CD8-positive, alpha-beta memory T cell (primary cell): ENCODE measurements at places on chromosomes 11 and 22.

GRCh38 chr11:126083829-126084607 lies 21.4 kb upstream of the CDON start:
- H3K27me3 ChIP-seq: no peaks in the 10 kb centered on the region
- H3K36me3 ChIP-seq: no peaks in the 10 kb centered on the region
- no peak overlapping the region for H3K27ac ChIP-seq

GRCh38 chr11:116243991-116244390 lies 528.8 kb downstream of the BUD13 start:
- no peak for DNase-seq
- no peaks in the 10 kb centered on the region for H3K27me3 ChIP-seq
- H3K27ac ChIP-seq: no peak overlapping the region
- H3K4me3 ChIP-seq: no peak overlapping the region
- no peaks in the 10 kb centered on the region for H3K4me1 ChIP-seq

DNA sequence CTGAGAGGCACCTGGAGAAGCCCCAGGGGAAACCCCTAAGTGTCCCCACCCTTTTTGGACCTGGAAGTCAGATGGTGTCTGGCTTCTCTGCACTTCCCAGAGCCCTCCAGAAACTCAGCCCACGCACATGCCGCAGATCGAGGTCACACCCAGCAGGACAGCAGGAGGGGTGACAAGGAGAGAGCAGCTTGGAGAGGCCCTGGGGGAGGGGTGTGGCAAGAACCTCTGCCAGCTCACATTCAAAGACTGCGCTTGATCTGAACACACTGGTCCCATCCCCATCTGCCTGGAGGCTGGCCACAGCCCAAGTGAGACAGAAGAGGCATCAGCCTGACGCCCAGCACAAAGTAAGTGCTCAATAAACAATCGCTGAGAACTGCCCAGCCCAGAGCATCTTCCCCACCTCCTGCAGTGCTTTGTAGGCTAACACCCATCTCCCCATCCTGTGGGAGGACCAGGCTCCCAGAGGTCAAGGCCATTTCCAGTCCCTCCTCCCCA lies 21.4 kb downstream of the TMPRSS6 start:
- no peak overlapping the region for H3K4me3 ChIP-seq
- no peaks in the 10 kb centered on the region for H3K36me3 ChIP-seq
- no peaks in the 10 kb centered on the region for H3K27me3 ChIP-seq
- H3K27ac ChIP-seq: no peak overlapping the region
- no peak for DNase-seq
- no peaks in the 10 kb centered on the region for H3K4me1 ChIP-seq

DNA sequence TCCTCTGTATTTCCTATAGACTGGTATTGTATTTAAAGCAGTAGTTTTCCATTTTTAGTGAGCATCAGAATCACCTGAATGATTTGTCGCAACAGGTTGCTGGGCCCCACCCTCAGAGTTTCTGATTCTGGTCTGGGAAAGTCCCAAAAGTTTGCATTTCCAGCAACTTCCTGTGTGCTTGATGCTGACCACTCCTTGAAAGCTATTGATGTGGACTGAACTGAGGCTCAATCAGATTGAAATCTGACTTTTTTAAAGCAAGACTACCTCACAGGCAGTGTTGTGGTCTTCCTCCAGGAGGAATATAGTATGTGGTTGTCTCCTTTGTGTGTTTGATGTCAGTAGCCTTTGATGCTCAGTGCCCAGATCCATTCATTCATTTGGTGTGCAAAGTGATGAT lies 17.2 kb upstream of the MPZL2 start:
- H3K36me3 ChIP-seq: no peaks in the 10 kb centered on the region
- H3K27me3 ChIP-seq: no peaks in the 10 kb centered on the region
- H3K4me1 ChIP-seq: peaks cover 13% of the 10 kb centered on the region
- no peak overlapping the region for H3K27ac ChIP-seq
- DNase-seq: no peak

- no peak for DNase-seq
- no peaks in the 10 kb centered on the region for H3K4me1 ChIP-seq
- H3K27ac ChIP-seq: no peak overlapping the region
- no peaks in the 10 kb centered on the region for H3K36me3 ChIP-seq
- H3K27me3 ChIP-seq: no peaks in the 10 kb centered on the region
Observed at GRCh38 chr11:105109855-105110687, 29.5 kb downstream of the CARD18 start.

DNA sequence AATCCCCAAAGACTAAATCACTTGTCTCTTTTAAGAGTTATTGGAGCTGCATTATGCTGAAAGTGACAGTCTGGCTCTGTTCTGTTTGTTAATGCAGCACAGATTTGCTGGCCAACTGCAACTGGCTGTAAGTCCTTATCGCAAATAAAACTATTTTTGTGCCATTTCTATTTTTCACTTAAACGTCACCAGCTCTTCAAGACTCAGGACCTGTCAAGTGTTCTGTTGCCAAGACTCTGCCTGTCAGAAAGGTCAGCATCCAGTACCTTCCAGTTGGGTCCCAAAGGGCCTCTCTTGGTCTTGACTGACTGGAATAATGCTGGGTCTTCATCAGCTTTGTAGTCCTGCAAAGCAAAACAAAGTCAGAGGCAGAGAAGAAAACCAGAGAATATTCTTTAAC lies 45.6 kb downstream of the PITPNB start:
- peaks cover 16% of the 10 kb centered on the region for H3K4me1 ChIP-seq
- H3K4me3 ChIP-seq: no peak overlapping the region
- H3K36me3 ChIP-seq: peaks cover 16% of the 10 kb centered on the region
- no peaks in the 10 kb centered on the region for H3K27me3 ChIP-seq
- no peak overlapping the region for H3K27ac ChIP-seq

GRCh38 chr11:7657306-7658025 lies 15.8 kb downstream of the CYB5R2 start:
- H3K4me1 ChIP-seq: no peaks in the 10 kb centered on the region
- H3K36me3 ChIP-seq: no peaks in the 10 kb centered on the region
- no peak overlapping the region for H3K27ac ChIP-seq
- DNase-seq: no peak

GRCh38 chr11:89437317-89437716 lies 53.9 kb downstream of the NOX4 start:
- H3K27me3 ChIP-seq: no peaks in the 10 kb centered on the region
- no peaks in the 10 kb centered on the region for H3K36me3 ChIP-seq
- no peaks in the 10 kb centered on the region for H3K4me1 ChIP-seq
- no peak overlapping the region for H3K4me3 ChIP-seq

DNA sequence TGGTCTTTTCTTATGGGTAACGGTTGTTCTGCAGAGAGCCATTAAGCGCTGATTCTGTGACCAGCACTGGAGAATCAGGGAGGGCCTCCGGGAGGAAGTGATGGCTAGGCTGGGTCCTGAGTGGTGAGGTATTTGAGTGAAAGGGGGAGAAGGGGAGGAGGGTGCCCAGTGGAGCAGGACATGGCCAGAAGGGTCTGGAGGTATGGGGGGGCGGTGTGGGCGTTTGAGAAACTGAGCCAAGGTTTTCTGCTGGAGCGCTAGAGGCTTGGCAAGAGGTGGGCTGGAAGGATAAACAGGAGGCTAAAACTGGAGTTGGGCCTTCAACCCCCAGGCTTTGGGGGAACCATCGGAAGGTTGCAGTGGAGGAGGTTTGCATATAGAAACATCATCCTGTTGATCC lies 72.5 kb downstream of the FBLN1 start:
- H3K4me3 ChIP-seq: no peak overlapping the region
- no peak overlapping the region for H3K27ac ChIP-seq
- no peaks in the 10 kb centered on the region for H3K36me3 ChIP-seq
- H3K4me1 ChIP-seq: no peaks in the 10 kb centered on the region

DNA sequence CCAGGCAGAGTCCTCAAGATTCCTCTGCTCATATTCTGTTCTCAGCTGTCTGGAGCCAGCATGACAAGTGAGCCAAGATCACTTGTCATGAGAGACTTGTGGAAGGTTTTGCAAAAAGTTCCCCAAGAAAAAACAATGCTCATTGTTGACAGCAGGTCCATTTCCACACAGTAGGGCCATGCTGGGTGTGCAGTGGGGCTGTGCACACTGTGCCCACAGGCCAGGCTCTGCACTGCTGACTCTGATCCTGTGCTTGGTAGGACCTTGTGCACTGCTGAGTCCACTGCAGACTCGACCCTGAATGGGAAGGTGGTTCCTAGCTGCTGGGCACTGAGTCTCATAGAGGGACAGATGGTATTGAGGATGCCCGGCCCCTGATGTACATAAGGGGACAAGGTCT lies 33.9 kb upstream of the IGLL5 start:
- H3K4me1 ChIP-seq: peaks cover 3% of the 10 kb centered on the region
- H3K27me3 ChIP-seq: no peaks in the 10 kb centered on the region
- no peaks in the 10 kb centered on the region for H3K36me3 ChIP-seq
- no peak overlapping the region for H3K4me3 ChIP-seq
- no peak for DNase-seq

GRCh38 chr11:36389811-36390210 lies 93.7 kb downstream of the PRR5L start:
- peaks cover 19% of the 10 kb centered on the region for H3K4me1 ChIP-seq
- no peak for DNase-seq
- H3K36me3 ChIP-seq: peaks cover 2% of the 10 kb centered on the region
- H3K27ac ChIP-seq: no peak overlapping the region
- no peaks in the 10 kb centered on the region for H3K27me3 ChIP-seq

- DNase-seq: no peak
- H3K36me3 ChIP-seq: no peaks in the 10 kb centered on the region
- peaks cover under 1% of the 10 kb centered on the region for H3K4me1 ChIP-seq
- H3K27me3 ChIP-seq: peaks cover 64% of the 10 kb centered on the region
- H3K4me3 ChIP-seq: no peak overlapping the region
Observed at GRCh38 chr11:31820438-31820818, 9.3 kb upstream of the PAX6 start.

- H3K4me3 ChIP-seq: no peak overlapping the region
- no peak for DNase-seq
- no peaks in the 10 kb centered on the region for H3K27me3 ChIP-seq
- H3K4me1 ChIP-seq: no peaks in the 10 kb centered on the region
- H3K36me3 ChIP-seq: no peaks in the 10 kb centered on the region
Observed at GRCh38 chr11:123504401-123504800, 74.3 kb downstream of the GRAMD1B start.

- DNase-seq: no peak
- no peak overlapping the region for H3K4me3 ChIP-seq
- H3K36me3 ChIP-seq: no peaks in the 10 kb centered on the region
Observed at GRCh38 chr11:75066061-75066460, 30.6 kb downstream of the OR2AT4 start.

DNA sequence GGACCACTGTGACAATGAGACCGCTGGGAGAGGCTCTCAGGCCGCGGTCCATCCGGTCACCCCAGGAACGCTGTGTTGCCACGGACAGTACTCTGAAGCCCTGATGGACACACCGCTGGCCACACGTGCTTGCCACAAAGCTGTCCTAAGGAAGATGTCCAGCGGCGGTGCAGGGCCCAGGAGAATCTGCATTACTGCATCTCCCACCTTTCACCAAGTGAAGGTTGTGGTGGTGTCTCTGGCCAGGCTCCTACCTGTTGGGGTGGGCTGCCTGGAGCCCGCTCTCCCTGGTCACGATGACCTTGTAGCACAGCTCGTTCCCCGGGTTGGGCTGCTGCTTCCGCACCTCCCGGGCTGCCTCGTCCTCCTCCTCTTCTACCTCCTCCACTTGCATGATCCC lies 4.2 kb downstream of the TTLL12 start:
- peak overlapping the region; percentile 31 for H3K27ac ChIP-seq
- DNase-seq: no peak
- peaks cover 4% of the 10 kb centered on the region for H3K36me3 ChIP-seq
- no peaks in the 10 kb centered on the region for H3K27me3 ChIP-seq
- no peak overlapping the region for H3K4me3 ChIP-seq

GRCh38 chr11:60838132-60838531 lies 3.8 kb upstream of the CCDC86 start:
- no peak overlapping the region for H3K4me3 ChIP-seq
- H3K4me1 ChIP-seq: peaks cover 17% of the 10 kb centered on the region
- no peaks in the 10 kb centered on the region for H3K36me3 ChIP-seq
- H3K27ac ChIP-seq: no peak overlapping the region
- H3K27me3 ChIP-seq: no peaks in the 10 kb centered on the region

- H3K27ac ChIP-seq: no peak overlapping the region
- H3K4me1 ChIP-seq: no peaks in the 10 kb centered on the region
- no peak overlapping the region for H3K4me3 ChIP-seq
- no peaks in the 10 kb centered on the region for H3K27me3 ChIP-seq
Observed at GRCh38 chr11:1194977-1195681, 27.7 kb upstream of the MUC5B start.

DNA sequence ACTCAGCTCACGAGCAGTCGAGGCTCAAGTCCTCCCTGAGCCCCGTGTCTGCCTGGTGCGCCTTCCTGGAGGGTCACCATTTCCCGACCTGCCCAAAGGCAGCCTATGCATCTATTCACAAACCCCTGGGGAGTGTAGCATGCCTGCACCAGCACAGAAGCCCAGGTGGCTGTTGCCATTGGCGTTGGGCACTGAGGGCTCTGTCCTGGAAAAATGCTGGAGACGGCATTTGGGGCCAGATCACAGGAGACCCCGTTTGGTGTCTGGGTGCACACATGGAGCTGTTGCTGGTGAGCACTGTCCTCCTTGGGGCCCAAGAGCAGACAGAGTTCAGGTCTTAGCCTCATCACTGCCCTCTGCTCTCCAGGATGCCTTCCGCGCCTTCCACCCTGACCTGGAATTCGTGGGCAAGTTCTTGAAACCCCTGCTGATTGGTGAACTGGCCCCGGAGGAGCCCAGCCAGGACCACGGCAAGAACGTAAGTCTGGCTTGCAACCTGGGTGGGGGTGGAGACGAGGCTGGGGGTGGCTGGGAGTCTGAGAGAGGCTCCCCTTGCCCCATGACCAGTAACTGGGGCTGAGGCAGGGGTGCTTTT lies 9.4 kb downstream of the FADS2 start:
- H3K27ac ChIP-seq: no peak overlapping the region
- H3K4me3 ChIP-seq: no peak overlapping the region
- H3K36me3 ChIP-seq: no peaks in the 10 kb centered on the region
- DNase-seq: no peak
- H3K27me3 ChIP-seq: no peaks in the 10 kb centered on the region
- peaks cover 23% of the 10 kb centered on the region for H3K4me1 ChIP-seq
